ENCODE measurements at places on chromosomes 6 and 20.

DNA sequence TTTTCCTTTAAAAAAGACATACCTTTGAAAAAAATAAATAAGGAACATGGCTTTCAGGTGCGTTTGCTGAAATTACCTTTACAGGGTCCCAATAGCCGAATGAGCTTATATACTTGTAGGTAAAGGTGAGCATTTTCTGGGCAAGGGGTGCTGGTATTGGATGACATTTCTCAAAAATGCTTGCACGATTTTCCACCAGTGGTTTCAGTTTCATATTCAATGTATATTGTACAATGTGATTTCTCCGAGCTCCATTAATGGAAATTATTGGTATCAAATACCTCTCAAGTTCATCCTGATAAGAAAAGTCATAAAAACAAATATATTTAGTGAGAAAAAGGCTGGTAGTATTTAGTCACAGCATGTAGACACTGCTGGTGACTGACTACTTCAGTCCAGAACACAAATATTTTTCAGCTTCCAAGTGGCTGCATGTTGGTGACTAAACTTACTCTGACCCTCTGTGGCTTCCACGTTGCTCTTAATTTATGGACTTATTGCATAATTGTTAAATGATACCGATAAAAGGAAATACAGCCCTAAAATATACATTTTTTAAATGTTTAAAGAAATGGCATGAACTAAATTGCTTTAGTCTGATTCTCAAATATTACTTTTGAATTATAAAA is 32.9 kb upstream of the ZBTB24 start:
- DNase-seq, result no peak

GRCh38 chr6:12916006-12916405 is 199.4 kb downstream of the PHACTR1 start:
- DNase-seq, result no peak

DNA sequence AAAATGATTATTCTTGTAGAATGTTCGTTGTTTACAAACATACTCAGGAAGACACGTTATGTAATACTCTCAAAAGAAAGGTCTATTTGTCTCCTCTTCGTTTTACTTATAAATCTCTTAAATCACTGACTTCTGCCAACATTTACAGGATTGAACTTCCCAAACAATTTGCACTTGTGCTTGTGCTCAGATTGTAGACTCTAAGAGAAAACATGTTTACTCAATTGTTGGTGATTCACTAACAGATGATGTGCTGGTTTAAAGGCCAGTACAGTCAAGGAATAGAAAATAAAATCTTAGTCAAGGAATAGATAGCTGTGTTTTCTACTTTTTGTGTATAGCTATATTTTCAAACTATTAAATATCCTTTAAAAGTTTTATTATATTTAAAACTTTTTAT is 172.8 kb downstream of the GJA1 start:
- DNase-seq, result no peak

DNA sequence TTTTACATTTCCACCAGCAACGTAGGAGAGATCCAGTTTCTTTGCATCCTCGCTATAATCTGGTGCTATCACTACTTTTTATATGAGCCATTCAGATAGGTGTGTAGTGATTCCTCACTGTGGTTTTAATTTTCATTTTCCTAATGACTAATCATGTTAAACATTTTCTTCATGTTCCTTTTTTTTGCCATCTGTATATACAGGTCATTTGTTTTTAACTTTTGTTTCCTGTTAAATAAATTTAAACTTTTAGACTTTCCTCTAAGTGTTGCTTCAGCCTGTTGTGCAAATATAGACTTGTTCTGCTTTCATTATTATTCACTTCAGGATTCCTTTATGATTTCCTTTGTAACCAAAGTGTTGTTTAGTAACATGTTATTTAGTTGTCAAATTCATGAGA is 697.4 kb downstream of the PTPRT start:
- DNase-seq, result no peak

- no peak for DNase-seq
Observed at GRCh38 chr6:25035174-25035511, 99.4 kb upstream of the RIPOR2 start.

DNA sequence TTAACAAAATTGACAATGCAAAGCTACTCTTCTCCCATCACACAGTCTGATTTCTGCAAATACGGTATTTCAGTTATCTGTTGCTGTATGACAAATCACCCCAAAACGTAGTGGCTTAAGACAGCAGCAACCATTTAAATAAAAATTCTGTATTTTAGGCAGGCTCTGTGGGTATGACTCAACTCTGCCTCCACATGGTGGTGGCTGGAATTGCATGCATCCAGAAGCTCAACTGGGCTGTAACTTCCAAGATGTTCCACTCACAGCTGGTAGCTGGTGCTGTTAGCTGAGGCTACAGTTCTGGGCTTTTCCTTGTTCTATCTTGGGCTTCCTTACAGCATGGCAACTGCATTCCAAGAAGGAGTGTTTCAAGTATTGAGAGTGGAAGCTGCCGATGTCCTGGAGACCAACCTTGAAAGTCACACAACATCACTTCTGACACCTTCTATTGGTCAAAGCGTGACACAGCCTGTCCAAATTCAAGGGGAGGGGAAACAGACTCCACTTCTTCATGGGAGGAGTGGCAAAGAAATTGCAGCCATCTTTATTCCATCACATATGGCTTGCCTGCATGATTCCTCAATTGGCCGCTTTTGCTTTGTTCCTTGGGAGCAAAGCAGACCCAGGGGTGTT is 39.7 kb upstream of the TULP1 start:
- DNase-seq, result no peak

- no peak for DNase-seq
Observed at GRCh38 chr6:136769124-136769523, 23.2 kb downstream of the MAP3K5 start.

- peak; percentile 49 for DNase-seq
Observed at GRCh38 chr6:13813621-13814175, 659 bp downstream of the MCUR1 start.

GRCh38 chr6:106163966-106164877 is 78.1 kb downstream of the PRDM1 start:
- no peak for DNase-seq

GRCh38 chr6:36662380-36662779 is 16.1 kb upstream of the CDKN1A start:
- no peak for DNase-seq

- DNase-seq, result no peak
Observed at GRCh38 chr6:144657691-144658090, 372.6 kb downstream of the UTRN start.

GRCh38 chr6:105771313-105771970 is 314.7 kb upstream of the PRDM1 start:
- no peak for DNase-seq

DNA sequence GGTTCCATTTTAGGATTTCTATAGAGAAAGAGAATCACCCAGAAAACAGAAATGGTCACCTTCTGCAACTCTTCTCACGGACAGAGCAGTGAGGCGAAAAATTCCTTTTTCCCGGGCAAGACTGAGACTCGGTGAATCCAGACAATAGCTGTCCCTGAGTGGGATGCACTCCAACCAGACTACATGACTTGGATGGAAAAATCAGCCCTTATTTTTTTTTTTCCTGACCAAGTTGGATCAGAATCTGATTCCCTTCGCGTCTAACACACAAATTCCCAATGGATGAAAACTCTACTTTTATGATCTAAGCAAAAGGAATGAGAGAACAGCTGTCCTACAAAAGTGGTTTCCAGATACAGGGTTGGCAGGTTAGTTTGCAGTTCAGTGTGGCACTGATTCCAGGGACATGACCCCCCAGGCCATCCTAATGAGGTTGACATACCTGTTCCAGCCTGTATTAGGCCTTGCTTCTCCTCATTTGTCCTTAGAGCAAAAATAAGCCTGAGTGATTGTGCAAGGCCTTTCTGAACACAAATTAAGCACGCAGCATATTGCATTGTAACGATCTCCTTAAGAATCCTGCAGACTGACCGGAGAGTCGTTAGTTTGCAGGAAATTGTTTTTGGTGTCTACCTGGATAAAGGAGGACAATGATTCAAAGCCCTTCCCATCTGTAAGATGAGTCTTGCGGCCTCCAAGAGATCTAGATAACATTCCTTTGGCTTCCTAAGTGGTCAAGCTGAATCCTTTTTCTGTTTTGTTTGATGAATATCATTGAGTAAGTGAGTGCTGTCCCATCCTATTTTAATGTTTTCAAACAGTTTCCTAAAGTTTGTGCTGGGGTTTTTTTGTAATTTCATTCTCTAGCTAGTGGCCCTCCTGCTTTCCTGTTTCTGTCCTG is 1.5 kb upstream of the NEDD9 start:
- DNase-seq, result no peak

- no peak for DNase-seq
Observed at GRCh38 chr6:106508834-106509233, 120.5 kb downstream of the RTN4IP1 start.

- no peak for DNase-seq
Observed at GRCh38 chr20:47606414-47606982, 104.8 kb downstream of the NCOA3 start.

DNA sequence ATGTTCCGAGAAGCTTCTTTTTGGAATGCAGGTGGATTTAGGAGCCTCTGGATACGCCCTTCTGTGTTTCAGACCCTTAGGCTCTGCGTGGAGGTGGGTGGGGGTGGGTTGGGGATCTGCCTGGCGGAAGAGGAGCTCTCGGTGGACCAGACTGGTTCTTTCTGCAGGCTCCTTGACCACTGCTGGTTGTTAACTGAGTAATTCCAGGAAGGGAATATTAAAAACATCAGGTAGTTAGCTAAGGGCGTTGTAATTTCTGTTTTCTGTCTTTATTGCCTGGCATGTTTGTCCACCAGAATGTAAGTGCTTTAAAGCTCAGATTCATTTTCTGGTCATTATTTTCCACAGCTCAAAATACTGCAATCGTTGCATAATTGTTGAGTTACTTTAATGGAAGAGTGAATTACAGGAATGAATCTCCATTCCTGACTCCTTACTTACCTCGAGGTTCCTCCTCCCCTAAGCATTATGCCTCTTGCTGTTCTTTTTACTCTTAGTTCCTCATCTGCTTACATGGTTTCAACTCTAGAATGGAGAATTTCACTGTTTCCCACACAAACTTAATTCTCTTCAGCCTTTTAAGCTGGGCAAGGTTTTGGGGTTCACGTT is 5.9 kb downstream of the CDYL start:
- DNase-seq, result no peak

DNA sequence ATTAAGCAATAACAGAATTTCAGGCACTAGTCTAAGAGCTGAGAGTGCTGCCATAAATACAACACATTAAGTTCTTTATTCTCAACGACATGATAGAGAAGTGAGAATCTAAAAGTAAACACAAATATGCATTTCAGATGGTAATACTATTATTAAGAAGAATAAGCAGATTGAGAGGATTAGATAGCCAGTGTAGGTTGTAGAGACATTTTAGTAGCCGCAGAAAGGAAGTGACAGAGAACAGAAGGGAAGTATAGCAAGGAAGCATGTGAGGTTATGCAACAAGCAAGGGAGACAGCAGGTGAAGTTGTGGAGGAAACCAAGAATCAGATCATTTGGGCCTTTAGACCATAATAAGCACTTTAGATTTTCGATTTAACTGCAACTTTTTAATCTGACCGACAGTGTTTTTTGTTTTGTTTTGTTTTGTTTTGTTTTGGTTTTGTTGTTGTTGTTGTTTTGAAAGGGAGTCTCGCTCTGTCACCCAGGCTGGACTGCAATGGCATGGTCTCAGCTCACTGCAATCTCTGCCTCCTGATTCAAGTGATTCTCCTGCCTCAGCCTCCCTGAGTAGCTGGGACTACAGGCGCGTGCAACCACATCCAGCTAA is 737.0 kb upstream of the ADGRB3 start:
- no peak for DNase-seq

DNA sequence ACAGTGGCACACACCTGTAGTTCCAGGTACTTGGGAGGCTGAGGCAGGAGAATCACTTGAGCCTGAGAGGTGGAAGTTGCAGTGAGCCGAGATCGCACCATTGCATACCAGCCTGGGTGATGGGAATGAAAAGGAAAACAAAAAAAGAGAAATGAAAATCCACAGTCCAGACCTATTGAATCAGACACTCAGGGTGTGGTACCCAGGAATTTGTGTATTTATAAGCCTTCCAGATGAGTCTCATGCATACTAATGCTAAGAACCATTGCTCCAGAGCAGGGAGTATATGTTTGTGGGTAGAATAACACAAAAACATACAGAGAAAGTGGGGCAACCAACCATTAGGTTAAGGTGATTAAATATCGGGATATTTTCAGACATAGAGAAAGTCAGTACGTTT is 36.1 kb upstream of the PLCB4 start:
- no peak for DNase-seq

DNA sequence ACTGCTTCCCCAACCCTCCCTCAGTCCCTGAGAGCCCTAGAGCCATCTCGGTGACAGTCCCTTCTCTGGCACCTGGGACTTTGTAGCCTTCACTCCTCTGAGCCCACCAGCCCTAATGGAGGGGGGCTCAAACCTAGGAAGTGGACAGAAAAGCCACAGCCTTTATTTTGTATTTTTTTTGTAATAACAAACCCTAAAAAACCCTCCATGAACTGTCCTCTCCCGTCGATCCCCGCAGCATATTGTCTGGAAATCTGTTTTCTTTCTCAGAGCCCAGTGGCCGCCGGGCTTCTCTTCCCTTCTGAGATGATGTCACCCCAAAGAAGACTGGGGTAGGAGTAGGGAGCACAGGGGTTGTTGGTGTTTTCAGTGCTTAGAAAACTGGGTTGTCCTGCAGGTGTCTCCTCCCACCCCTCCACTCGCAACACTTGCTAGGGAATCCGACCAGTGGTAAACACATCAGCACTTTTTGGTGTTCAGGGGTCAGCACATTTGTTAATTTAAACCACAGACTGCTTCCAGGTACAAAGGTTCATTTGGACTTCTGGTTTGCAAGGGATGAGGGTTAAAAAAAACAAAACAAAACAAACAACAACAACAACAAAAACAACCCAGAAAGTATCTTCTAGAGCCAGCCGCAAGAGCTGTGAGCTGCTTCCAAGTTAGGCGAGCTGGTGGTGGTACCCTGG is 9.9 kb downstream of the PAX1 start:
- DNase-seq, result no peak

DNA sequence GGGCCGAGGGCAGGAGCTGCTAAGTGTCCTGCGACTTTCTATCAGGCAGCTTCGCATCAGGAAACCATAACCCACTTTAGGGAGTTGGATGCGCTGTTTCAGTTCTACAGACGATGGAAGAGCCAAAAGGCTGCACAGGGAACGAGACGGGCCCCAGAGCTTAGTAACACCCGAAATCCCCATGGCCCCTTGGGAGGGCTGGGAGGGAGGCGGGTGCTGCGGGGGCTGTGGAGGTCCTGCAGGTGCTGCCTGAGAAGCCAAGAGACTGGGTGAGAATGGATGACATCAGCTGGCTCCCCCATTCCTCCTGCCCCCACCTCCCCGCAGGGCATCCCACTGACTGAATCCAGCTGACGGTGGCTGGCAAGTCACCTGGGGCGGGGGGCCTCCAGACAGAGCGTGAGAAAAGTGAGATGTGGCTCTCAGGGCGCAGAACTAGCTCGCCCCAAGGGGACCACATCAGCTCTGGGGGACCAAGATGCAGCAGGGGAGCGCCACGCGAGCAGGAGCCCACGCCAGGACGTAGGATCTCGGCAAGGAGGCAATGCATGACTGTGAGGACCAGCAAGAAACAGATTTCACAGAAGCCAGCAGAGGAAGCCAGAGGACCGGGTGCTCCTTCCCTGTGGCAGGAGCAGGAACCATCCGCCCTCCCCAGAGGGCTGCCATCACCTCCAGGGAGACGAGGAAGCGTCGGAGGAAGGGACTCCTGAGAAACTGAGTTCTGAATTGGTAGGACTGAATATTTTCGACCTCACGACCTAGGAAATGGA is 36.8 kb downstream of the PNLDC1 start:
- no peak for DNase-seq

GRCh38 chr6:117206944-117207687 is 58.2 kb upstream of the VGLL2 start:
- DNase-seq, result no peak

Measured in head of caudate nucleus (tissue), 42 donors.